ENCODE measurements at places on chromosomes 5 and 9.

GRCh38 chr5:145471026-145471425 lies 364.1 kb downstream of the PRELID2 start:
- no peak for DNase-seq

- DNase-seq = no peak
These were observed 69.8 kb downstream of the RPS23 start for GRCh38 chr5:82208371-82208770.

DNA sequence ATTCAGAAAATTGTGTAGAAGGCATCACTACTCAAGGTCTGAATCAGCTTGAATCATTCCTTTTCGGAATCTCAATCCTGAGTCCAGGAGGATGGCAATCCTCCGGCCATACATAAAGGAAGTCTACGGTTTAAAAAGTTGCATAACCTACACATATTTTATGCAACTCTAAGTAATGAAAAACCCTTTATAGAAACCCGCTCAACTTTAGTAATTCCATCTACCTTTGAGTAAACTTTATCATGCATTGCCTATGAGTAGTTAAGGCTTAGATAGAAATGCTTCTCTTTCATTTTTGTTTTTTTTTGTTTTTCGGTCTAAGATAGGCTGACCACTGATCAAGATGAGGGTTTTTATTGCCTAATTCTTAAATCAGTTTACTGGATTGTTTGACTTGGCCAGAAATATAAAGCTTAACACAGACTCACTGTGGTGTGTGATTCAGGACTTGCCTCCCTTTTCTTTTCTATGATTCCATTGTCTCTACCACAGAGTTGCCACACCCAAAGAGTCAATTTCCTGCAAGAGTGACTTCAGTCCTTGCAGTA lies 85.0 kb downstream of the LURAP1L start:
- DNase-seq = no peak

DNA sequence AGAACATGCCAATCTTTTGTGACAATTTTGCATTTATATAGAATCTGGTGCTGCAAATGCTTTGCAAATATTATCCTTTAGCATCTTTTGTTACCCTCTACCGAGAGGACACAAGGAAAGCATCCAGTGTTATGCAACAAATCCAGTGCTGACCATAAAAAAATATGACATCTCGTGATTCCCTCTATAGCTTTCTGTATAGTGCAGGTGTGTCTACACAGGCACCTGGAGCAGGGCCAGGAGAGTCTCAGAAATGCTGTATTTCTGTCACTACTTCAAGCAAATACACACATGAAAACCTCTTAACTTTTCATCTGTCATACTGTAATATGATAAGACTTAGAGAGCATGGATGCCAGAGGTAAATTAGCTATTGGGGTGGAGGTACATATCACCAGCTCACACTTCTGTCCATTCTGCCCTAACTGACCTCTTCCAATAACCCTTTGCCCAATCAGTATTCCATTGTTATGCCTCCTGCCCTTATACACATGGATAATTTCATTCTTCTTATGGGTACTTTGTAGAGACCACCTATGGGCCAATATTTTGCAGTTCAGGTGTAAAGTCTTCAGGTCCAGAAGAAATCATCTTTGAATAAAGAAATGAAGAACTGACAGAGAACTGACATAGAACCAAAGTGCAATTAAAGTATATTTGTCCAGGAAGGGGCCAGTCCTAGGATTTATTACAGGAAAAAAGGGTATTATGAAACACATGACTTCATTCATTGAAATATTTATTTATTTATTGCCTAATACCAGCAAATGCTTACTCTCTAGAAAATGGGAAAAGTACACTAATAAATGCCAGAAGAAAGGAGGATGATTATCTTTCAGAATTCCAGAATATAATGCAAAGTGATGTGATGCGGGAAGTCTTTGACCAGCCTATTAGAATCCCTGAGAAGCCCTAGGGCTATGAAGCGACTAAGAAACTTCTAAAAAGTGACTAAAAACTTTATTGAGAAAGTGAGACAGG lies 106.5 kb downstream of the EPB41L4A start:
- no peak for DNase-seq

DNA sequence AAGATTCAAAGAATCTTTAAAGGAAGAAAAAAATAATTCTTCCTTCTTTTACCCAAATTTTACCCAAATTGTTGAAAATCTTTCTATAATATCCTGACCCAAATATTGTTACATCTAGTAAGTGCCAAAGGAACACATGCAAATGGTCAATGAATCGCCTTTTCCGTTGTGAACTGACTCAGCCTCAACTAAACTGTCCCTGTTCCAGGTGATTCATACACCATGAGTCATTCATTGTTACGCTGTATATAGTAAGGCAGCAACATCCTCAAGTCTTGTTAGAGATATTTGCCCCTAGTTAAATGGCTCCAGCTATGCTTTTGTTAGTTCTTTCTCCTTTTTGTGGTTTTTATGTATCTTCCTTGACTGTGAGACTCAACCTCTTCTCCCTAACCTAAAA lies 9.7 kb downstream of the PTGER4 start:
- no peak for DNase-seq

DNA sequence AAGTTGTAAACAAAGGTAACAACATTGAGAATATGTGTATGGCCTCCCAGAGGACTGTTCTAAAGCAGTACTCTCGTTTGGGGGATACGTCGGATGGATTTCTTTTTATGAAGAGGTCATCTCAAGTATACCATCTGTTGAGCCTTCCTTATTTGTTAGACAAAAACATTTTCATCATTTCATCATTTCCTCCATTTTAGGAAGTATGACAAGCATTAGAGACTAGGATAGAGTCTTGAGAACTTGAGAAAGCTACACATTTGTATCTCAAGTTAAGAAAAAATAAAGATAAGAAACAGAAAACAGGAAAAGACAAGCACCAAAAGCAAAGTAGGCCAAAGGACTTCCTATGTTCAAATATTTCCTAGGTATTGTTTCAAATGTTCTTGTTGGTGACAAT lies 307.0 kb downstream of the EFNA5 start:
- DNase-seq = no peak

GRCh38 chr5:142439207-142439860 lies 114.5 kb upstream of the SPRY4 start:
- DNase-seq = no peak

DNA sequence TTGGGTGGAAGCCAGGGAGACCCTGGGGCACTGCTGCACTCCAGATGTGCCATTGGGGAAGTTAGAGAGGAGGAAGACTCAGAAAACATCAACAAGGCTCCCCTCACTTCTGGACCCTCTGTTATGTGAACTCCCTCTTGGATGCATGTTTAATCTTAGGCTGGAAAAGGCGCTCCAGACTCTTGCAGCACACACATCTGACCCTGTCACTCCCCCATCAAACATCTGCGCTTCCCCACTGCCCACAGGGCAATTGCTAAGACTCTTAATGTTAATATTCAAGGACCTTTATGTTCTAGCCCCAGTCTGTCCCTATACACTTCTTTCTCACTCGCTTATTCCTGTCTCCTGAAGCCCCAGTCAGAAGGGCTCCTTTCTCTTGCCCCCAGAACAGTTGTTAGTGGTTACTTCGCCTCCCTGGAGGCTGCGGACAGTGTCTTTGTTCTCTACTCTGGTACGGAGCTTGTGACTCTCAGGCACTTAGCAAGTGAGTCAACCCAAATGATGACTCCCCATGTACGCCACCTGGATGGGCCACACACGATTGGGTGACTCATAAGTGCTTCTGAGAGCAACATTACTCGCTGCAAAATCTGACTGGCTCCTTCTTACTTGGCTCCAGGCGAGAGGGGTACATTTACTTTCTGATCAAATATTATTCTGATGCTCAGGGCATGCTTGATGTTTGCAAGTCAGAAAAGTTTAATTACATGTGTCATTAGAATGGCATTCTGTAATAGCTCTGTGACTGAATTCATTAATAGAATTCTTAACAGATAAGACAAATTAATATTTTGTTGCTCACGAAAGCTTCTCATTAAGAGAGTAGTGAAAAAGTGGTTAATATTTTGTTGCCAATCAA lies 193.6 kb downstream of the HSPA4 start:
- no peak for DNase-seq

All from NCI-H1417 treated with DMSO at 0.1 percent for 48 hours (cell line).